SK-N-SH (cell line): ENCODE measurements at places on chromosomes 4 and X. TPM values are rescaled to one million over a fixed set of nuclear protein-coding genes. Genes with fewer than 3 reads are reported as not detected.

SPANXN4 gene
- not detected in 2 replicates for polyA plus RNA-seq

- DNase-seq, result peak; percentile 45
Measured at GRCh38 chrX:52574416-52575275, 57.8 kb upstream of the XAGE1B start.

- no peak for DNase-seq
Measured at GRCh38 chr4:179447308-179447707, 2005.1 kb upstream of the AGA start.

GRCh38 chrX:72392042-72392441 lies 86.3 kb upstream of the CITED1 start:
- DNase-seq, result no peak
